HEK293T (cell line): ENCODE measurements at places on chromosomes 11 and 22.
A peak's percentile ranks its signal among the peaks of the same experiment; 100 is the strongest.

DNA sequence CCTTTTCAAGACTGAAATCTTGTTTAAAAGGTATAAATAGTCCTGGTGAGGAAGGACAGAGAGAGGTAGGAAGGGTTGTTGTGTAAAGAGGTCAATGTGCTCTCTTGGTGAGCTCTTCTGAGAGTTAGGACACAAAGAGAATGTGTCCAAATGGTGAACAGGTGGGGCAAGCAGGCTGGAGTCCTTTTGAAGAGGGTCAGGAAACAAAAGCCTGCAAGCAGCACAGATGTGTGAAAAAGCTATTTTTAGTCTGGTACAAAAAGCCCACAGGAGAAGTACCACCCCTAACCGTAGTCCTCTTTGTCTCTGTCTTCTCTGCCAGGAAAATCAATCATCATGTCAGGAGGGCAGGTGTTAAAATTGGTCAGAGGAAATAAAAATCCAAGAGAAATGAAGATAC, 54.4 kb upstream of the SYN3 start:
- DNase-seq, result no peak

DNA sequence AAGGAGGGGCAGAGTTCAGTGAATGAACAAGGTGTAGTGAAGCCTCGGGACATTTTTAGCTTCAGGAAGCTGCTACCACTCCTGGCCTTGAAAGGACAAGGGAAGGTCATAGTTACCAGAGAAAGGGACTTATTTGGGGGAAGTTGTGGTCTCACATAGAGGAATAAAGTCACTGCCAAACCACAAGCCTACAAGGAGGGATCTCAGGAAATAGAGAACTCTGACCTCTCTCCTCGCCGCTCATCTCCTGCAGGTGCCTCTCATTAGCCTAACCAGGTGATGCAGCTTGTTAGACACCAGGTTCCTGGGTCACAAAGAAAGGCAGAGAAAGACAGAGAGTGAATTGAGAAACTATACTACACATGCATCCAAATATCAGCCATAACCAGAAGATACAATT, 14.3 kb upstream of the TOLLIP start:
- no peak for DNase-seq

GRCh38 chr11:80841675-80842074, 1400.8 kb upstream of the TENM4 start:
- no peak for DNase-seq

DNA sequence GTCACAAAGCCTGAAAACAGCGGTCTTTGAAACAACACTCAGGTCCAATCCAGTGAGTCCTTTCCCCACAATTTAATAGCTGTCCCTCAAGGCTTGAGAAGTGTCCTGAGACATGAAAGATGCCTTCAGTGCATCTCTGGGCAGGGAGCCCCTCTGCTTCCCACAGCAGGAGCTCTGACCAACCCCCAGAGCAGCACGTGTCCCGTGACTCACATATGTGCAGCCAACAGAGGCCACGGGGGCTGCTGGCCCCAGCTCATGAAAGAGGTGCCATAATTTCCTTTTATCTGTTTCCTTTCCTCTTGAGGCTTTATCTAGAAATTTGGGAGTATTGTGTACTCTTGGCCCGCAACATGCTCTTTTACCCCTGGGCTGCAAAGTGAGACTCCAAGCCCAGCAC, 33.2 kb upstream of the LMO1 start:
- no peak for DNase-seq

GRCh38 chr11:113148652-113149051, 165.7 kb upstream of the TTC12 start:
- no peak for DNase-seq

GRCh38 chr11:945986-946385, 20.3 kb downstream of the AP2A2 start:
- no peak for DNase-seq

DNA sequence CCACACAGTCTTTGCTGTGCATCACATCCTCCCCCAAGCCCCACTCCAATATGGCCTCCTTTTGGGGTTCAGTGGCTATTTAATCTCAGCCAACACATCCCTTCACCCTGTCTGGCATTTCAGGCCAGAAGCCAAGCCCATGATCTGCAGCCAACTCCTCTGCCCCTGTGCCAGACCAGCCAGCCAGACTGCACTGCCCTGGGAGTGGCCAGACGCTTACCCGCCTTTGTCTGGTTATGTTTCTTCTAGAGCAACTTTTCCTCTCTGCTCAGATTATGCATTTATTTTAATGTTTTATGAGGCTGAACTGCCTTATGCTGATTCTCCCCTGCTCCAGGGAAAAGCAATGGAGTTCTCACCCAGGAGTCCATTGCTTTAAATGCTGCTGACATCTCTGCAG, 206.7 kb upstream of the TBCEL start:
- DNase-seq, result no peak

- DNase-seq, result no peak
Measured at GRCh38 chr11:70913715-70914231, 338.6 kb downstream of the SHANK2 start.

DNA sequence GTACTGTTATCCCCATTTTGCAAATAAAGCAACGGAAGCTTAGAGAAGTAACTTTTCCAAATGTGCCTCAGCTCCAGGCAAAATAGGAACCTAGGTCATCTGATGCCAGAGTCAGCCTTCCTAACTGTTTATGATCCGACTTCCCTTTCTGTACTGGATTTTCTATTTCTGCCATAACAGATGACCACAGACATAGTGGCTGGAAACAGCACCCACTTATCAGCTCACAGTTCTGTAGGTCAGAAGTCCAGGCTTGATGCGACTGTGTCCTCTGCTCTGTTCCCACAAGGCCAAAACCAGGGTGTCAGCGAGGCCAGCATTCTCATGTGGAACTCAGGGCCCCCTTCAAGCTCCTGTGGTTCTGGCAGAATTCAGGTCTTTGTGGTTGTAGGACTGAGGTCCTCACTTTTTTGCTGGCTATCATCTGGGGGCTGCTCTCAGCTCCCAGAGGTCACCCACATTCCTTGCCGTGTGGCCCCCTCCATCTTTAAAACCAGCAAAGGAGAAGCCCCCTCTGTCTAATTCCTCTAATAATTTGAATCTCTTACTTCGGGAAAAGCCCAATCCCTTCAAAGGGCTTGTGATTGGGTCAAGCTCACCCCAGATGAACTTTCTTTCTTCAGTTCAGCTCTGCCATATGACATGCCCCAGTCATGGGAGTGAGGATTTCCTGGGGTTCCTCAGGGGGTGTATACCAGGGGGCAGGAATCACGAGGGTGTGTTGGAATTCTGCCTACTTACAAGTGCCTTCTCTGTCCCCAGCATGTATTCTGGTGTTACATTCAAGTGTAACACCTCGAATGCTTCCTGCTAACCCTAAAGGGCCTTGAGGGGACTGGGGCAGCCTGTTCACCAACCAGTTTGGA, 15.3 kb downstream of the KCNJ5 start:
- DNase-seq, result no peak

- no peak for DNase-seq
Measured at GRCh38 chr11:58493676-58494075, 14.2 kb downstream of the OR5B21 start.

GRCh38 chr11:62508336-62509058, 38.1 kb downstream of the AHNAK start:
- peak; percentile 51 for DNase-seq

DNA sequence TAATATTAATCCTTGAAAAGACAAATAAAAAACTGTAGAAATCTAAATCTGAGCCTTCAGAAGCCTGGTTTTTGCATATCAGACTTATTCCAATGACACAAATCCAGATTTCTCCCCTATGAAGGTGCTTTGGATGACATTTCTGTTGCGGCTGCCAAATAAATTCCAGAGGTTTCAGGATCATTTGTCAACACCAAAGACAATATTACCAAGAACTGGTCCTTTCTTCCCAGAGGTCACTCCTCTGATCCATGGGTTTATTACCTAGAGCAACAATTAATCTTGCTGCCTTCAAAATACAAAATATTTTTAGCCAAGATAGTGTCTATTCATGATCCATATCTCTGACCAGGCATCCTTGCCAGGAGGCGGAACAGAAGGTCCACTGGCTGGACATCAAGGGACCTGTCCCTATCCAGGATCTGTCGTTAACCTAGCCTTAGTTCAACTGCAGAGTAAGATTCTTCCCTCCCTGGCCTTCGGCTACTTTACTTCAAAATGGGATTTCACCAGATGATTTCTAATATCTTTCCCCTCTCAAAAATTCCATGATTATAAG, 4.9 kb downstream of the CADM1 start:
- no peak for DNase-seq

GRCh38 chr11:127493330-127494022, 492.9 kb upstream of the KIRREL3 start:
- DNase-seq, result peak; percentile 16

DNA sequence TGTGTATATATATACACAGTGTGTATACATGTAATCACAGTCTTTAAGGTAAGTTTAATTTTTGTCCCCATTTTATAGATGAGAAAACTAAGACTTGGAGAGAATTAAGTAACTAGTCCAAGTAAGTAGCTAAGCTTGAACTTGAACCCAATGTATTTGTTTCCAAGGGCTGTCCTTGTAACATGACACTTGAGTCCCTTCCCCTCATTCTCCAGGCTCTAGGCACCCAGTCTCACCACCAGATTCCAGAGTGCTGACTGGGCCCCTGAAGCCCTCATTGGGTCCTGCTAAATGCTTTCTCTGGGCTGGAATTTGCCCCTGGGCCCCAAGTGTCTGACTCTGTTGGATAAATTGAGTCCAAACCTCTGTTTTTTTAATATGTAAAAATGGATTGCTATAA, 45.5 kb downstream of the ADM start:
- DNase-seq, result no peak

GRCh38 chr11:103877221-103877620, 159.2 kb upstream of the DDI1 start:
- no peak for DNase-seq

DNA sequence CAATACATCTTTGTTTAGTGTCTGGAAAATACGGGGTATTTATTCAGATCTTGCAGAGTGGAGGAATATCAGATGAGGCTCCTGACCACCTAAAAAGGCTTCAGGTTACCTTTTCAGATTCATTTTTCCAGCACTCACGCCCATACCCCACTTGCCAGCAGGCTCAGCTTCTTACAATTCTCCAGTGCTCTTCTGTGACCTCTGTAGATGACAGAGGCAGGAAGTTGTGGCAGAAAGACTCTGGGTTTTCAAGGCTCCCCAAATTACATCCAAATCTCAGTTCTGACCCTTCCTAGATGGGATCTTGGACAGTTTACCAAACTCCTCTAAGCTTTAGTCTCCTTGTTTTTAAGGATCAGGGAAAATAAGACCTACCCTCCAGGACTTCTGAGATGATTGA, 61.1 kb downstream of the SYTL2 start:
- DNase-seq, result no peak

GRCh38 chr11:10204021-10204420, 90.0 kb downstream of the SBF2 start:
- DNase-seq, result no peak

- DNase-seq, result no peak
Measured at GRCh38 chr11:122197066-122197987, 81.3 kb upstream of the BLID start.

DNA sequence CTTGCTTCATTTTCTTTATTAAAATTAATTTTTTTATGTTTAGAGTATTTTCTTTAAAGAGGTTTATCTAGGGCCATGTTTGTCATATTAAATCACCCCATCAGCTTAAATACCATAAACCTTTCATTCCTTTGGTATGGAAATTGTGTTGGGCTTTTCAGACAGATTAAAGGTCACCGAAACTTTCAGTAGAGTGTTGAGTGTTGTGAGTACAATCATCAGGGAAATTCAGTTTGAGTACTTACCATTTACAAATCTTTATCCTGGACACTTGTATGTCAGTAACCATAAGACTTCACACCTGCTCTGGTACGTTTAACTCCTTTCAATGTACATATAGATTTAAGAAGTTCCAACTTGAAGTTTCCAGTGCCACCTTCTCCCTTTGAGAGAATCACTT, 12.0 kb downstream of the PRMT3 start:
- no peak for DNase-seq

GRCh38 chr11:66854231-66854661, 2.6 kb upstream of the LRFN4 start:
- DNase-seq, result no peak

DNA sequence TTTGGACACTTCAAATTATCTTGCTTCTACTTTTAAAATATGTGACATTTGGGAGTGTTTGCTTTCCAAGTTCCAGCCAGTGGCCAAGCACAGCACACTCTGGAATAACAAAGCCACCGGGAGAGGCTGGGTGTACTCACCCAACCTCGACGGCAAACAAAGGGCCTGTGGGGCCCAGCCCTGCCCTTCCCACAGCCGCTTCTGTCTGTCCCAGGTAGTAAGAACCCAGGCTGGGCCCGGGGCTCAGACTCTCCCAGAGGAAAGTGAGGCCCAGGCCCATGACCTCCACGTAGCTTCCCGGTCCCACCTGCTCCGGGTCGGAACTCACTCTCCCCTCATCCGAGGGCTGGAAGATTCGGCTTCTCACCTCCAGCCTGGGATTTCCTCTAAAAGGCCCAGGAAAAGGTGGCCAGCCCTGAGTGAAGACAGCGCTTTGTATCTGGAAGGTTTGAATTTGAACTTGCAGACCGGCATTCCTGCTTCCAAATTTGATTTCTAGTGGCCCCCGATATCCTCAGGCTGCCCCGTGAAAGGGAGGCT, 93.5 kb downstream of the CELSR1 start:
- DNase-seq, result no peak

GRCh38 chr11:96275801-96276594, 67.0 kb downstream of the MAML2 start:
- no peak for DNase-seq

DNA sequence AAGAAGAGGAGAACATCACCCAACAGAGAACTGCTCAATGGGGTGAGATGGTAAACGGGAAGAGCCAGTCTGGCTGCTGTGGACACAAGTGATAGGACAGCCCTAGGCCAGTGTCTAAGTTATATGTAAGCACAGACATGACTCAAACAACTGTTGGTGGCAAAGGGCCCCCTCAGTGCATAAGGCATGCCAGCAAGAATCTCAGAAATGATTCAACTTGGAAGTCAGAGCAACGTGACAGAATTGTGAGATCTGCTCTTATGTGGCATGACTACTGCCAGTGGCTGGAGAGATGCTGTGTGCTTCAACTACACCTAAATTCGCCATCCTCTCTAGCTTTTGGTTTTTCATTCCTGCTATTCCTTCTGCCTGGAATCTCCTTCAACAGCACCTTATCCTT, 7.4 kb downstream of the SLN start:
- no peak for DNase-seq

DNA sequence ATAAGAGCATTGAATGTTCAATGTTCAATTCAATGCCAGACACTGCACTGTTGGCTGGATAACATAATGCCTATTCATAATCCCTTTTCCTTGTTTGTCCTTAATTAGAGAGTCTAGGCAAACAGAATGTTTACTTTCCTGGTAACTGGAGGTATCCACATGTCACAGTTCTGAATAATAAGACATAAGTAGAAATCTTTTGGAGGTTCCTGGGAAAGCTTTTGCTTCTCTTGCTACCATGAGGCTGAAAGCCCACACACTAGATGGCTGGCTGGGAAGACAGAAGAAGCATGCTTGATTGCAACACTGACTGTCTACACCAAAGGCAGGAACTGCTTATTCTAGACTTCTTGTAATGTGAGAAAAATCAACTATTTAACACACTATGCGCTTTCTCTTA, 79.5 kb downstream of the GAB2 start:
- DNase-seq, result no peak

GRCh38 chr11:61091373-61092279, 10.7 kb upstream of the CD5 start:
- no peak for DNase-seq

GRCh38 chr11:61567286-61568061, 13.4 kb downstream of the SYT7 start:
- DNase-seq, result peak; percentile 94

GRCh38 chr11:14081581-14082231, 119.2 kb downstream of the SPON1 start:
- DNase-seq, result no peak

- no peak for DNase-seq
Measured at GRCh38 chr22:33691057-33691630, 229.1 kb downstream of the LARGE1 start.

GRCh38 chr11:3747704-3748103, 49.6 kb downstream of the NUP98 start:
- DNase-seq, result no peak
